ENCODE measurements at places on chromosomes 2 and 18.

GRCh38 chr18:22339913-22340312 lies 77.8 kb downstream of the CTAGE1 start:
- DNase-seq, result no peak

GRCh38 chr2:197081294-197081693 lies 154.8 kb upstream of the PGAP1 start:
- no peak for DNase-seq

GRCh38 chr2:216770717-216771116 lies 75.4 kb upstream of the IGFBP5 start:
- no peak for DNase-seq

DNA sequence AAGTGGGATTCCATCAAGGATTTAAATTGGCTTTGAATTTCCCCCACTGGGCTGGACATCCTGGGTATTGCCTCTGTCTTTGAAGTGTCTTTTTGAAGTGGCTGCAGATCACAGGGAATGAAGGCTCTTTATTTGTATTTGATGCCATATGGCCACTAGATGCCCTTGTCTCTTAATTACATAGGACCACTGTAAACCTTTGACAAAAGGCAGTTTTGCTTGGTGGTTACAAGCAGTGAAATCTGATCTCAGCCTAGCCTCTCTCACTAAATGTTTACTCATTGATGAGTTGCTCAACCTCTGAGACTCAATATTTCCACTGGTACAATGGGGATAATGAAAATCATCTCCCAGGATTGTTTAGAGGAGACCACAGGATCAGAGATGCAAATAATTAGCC lies 102.2 kb downstream of the INSIG2 start:
- no peak for DNase-seq

GRCh38 chr2:9629222-9630116 lies 1.3 kb downstream of the YWHAQ start:
- peak; percentile 63 for DNase-seq

GRCh38 chr2:156356014-156356754 lies 23.7 kb upstream of the NR4A2 start:
- peak; percentile 65 for DNase-seq

DNA sequence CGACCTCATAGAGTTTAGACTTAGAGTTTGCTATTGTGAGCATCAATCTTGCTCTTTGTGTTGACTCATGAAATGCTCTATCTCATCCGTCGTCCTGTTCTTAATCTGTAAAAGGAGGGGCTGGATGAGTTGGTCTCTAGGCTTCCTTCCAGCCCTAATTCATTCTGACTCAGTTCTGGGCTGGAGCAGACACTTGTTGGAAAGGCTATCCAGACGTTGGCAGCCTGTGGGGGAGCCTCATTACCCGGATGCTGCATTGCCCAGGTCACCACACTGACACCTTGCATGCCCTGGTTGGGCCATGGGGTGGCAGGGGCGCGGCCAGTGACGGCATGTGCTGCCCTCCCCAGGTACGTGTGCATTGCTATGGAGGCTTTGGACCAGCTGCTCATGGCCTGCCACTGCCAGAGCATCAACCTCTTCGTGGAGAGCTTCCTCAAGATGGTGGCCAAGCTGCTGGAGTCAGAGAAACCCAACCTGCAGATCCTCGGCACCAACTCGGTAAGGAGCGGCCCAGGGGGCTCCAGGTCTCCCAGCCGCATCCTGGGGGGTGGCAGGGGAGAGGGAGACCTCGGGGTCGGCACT lies 61.5 kb downstream of the EFR3B start:
- DNase-seq, result peak; percentile 81

GRCh38 chr2:34161549-34161948 lies 562.5 kb upstream of the FAM98A start:
- no peak for DNase-seq

- DNase-seq, result no peak
These were observed 213.0 kb downstream of the PID1 start for GRCh38 chr2:229057976-229058553.

- no peak for DNase-seq
These were observed 58.8 kb upstream of the NOL4 start for GRCh38 chr18:34283506-34283905.

- no peak for DNase-seq
These were observed 16.1 kb upstream of the ARL5A start for GRCh38 chr2:151844211-151844896.

DNA sequence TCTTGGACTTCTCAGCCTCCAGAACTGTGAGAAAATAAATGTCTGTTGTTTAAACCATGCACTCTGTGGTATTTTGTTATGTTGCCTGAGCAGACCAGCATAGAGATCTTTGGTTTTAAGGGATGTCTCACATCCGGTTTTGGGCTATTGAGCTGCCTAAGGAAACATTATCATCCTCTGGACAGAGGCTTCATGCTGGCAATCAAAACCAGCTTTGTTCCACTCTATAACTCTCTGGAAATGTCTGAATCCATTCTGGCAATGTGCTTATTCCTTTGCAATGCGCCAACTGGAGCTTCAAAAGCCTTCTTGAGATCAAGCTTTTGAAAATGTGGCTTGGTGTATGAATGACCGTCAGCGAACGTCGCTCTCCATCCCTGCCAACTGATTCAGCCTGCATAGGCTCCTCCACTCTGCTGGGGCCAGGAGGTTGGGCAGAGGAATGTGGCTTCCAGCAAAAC lies 183.6 kb upstream of the MGAT5 start:
- peak; percentile 76 for DNase-seq

DNA sequence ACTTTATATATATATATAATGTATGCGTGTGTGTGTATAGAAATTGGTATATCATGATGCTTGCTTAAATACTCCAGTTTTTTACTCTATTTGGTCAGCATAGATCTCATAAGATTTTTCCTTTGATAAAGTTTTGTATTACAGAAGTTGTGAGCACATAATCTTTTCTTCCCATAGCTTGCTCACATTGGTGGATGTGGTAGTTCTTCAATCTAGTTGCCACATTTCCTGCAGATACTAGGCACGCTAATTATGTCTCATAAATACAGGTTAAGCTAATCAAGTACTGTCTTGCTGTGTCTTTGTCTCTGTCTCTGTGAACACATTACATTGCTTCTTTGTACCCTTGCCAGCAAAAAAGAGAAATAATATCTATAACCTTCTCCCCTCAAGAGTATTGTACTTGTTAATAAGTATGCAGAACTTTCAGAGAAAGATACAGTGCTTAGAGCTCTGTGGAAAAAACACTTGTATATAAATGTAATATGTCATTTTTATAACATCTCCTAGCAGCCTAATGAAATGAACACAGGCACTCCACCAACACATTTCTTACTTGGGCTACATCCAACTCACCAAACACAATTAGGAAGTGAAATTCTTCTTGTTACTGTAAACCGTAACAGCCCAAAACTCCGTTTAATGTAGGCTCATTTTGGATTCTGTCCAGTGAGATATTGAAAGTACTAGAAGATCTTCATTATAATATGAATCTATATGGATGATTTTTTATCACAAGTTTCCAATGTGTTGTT lies 306.7 kb upstream of the SLC8A1 start:
- DNase-seq, result no peak

DNA sequence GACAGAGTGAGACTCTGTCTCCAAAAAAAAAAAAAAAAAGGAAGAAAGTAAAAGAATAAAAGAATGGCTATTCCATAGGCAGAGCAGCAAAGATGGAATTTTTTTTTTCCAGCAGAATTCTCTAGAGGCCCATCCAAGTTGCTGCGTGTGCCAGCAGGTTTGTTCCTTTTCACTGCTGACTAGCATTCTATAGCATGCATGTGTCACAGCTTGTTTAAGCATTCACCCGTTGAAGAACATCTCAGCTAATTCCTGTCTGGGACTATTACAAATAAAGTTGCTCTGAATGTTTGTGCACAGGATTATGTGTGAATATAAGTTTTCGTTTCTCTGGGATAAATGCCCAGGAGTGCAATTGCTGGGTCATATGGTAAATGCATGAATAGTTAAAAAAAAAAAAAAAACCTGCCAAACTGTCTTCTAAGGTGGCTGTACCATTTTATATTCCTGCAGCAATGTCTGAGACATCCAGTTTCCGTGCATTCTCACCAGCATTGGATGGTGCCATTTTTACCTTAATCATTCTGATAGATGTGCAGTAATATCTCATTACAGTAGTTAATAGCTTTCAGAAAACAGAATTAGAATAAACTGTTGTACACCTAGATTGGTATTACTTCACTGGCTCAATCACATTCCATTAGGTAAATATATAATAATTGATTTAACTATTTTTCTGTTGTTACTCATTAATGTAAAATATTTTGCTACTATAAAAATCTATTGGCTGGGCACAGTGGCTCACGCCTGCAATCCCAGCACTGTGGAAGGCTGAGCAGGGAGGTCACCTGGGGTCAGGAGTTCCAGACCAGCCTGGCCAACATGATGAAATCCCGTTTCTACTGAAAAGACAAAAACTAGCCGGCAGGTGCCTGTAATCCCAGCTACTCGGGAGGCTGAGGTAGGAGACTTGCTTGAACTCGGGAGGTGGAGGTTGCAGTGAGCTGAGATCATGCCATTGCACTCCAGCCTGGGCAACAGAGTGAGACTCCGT lies 47.5 kb upstream of the ASAP2 start:
- peak; percentile 24 for DNase-seq

DNA sequence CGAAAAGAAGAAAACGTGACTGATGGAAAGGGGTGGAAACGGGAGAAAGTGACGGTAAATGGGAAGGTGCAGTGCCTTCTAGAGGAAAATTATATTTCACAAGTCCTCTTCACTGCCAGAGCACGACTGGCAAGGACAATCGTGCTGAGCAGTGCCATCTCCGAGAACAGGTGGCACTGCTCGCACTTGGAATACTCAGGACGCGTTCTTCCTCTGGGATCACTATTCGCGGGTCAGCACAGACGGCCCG lies 364 bp downstream of the STAT1 start:
- DNase-seq, result no peak

- no peak for DNase-seq
These were observed 1.1 kb downstream of the TFCP2L1 start for GRCh38 chr2:121283670-121284462.

DNA sequence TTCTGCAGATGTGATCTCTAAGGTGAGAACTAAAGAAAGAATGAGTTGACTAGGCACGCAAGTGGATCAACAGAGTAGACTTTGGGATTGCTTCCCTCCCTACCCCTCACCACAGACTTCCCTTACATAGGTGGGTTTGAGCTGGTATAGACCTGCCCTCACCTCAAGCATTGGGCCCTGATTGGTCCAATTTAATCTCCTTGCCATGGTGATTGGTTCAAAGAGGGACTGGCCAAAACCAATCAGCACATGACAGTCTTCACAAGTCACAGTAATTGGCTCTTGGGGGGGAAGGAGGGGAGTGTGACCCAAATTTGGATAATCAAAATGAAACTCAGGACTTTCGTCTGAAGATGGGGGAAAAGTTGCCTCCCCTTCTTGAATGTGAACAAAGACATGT lies 36.6 kb upstream of the LNPK start:
- no peak for DNase-seq

- no peak for DNase-seq
These were observed 238.4 kb downstream of the MEIS1 start for GRCh38 chr2:66673286-66673685.

DNA sequence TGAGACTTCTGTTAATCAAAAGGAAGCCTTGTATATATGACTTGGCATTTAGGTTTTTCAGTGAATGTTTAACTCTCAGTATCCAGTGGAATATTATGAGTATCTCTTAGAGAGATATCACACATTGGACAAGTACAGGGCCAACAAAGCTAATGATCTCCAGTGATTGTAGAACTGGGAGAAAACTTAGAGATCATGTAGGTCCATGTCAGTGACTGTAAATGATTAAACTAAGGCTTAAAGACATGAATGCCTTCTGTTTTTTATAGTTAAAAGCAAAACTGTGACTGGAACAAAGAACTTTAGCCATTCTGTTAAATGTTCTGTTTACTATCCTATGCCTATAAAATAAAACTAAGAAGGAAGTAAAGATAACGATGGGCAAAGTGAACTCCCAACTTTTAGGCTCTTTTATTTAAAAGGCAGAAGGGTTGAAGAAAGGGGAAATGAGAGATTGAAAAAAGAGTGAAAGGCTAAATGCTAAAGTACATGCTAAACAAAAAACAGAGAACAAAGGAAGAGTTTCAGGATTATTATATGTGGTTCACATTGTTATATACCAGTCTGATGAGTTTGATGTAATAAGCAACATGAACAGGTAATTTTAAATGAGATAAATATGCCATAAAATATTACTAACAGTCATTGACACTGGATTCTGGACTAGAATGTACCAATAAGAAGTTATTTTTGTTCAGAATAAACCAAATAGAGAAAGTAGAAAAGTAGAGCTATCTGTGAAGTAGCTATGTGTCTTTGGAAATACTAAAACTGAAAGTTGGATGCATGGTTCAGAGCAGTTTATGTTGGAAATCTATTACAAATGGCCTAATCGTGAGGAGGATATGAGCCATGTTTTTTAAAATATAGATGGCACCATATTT lies 37.1 kb upstream of the TNFRSF11A start:
- DNase-seq, result no peak

GRCh38 chr2:224885291-224885690 lies 157.0 kb downstream of the DOCK10 start:
- DNase-seq, result peak; percentile 61

- peak; percentile 65 for DNase-seq
These were observed 42.7 kb upstream of the ZFP36L2 start for GRCh38 chr2:43269074-43269572.

DNA sequence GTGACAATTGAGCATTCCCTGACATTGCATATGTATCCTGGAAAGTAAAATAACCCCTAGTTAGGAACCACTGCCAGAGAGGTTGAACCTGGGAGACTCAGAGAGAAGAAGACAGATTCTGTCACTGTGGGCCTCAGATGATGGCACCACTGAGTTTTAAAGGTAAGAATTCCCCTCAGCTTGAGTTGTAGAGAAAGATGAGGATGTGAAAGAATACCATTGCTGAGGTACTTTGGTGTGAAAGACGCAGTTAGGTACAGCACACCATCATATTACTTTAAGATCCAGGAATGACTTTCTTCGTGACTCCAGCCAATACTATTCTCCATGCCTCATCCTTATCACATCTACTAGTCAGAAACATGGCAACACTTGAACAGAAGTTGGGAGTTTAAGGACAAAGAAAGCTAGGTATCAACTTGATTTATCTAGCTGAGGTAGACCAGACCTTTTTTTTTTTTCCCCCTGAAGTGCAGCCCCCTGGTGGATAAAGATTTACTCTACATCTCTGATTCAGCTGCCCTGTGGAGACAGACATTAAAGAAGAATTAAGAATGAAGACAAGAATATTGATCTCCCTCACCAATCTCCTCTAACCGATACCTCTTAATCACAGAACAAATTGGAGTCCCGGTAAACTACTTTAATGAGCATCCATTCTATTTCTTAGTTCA lies 630.5 kb upstream of the FANCL start:
- DNase-seq, result no peak

DNA sequence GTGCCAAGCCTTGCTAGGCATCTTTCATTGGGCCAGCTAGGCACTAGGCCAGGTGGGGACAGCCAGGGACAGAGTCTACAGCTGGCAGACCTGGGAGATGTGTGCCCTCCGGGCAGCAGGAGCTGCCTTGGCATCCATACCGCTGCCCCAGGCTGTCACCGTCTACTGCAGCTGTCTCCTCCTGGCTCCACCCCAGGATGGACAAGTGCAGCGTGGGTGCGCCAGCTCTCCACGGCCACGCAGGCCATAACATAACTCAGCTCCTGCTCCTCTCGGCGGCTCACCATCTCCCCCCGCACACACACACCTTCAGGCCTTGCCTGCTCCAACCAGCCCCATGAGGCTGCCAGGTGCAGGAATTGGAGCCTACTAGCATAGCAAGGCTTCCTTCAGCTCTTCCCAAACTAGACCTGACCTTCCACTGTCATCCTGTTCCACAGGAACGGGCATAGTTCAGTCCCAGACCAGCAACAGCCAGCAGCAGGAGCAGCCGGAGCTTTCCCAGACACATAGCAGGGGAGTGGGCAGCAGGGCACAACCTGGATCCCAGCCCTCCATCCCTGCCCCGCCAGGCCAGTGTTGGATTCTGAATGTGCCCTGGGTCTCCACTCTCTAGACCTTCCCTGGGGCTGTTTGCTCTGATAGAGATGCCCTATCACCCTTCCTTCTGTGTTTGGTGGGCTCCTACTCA lies 2.5 kb upstream of the ADRA2B start:
- no peak for DNase-seq

Data from fibroblast of skin of back (primary cell).